ENCODE measurements at places on chromosomes 5 and 9. TPM values are rescaled to one million over a fixed set of nuclear protein-coding genes. Genes with fewer than 3 reads are reported as not detected.

- DNase-seq: peak; percentile 37
These were observed 451.6 kb downstream of the TLE1 start for GRCh38 chr9:81237565-81238231.

- peak; percentile 18 for DNase-seq
These were observed 498.1 kb upstream of the ZNF608 start for GRCh38 chr5:125244531-125244930.

GRCh38 chr5:171871711-171872110 is 86.1 kb downstream of the SMIM23 start:
- no peak for DNase-seq

ANKRD34B gene
- not detected for polyA plus RNA-seq

ZBTB6 gene
- 8.5 TPM for polyA plus RNA-seq

CD14 gene
- 0.45 TPM for polyA plus RNA-seq

Measured in fibroblast of lung (primary cell).